Fibroblast of skin of left biceps (primary cell): ENCODE measurements at places on chromosomes 5 and 9.
A peak's percentile ranks its signal among the peaks of the same experiment; 100 is the strongest.

DNA sequence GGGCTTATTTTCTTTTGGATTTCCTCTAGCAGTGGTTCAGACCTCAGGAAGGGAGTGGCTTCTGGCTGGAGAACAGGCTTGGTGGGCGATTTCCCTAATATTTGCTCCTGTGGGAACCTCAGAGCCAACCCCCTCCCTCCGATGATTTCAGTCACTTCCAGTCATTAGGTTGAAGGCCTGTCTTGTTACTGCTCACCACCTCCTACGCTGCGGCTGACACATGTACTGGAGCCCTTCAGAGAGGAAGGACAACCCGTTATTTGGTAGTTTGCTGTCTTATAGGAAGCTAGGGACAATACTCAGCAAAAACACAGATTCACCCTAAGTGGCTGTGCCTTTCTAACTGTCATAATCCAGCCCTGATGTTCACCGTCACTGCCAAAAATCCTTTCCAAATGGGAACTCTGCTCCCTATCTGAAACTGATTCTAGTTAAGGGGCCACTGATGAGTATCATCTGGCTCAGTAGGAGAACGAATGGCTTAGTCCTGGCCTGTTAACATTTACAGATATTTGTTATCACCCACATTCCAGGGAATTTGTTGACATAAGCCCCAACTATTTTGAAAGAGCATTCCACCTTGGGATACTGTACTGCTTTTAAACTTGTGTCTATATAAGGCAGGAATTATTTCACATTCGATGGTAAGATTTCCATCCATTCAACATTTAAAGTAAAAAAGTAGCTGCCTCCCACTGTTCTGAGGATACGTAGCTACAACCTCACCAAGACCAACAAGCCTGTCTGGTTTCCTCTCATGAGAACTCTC is 29.3 kb upstream of the ANKH start:
- peak; percentile 78 for DNase-seq

DNA sequence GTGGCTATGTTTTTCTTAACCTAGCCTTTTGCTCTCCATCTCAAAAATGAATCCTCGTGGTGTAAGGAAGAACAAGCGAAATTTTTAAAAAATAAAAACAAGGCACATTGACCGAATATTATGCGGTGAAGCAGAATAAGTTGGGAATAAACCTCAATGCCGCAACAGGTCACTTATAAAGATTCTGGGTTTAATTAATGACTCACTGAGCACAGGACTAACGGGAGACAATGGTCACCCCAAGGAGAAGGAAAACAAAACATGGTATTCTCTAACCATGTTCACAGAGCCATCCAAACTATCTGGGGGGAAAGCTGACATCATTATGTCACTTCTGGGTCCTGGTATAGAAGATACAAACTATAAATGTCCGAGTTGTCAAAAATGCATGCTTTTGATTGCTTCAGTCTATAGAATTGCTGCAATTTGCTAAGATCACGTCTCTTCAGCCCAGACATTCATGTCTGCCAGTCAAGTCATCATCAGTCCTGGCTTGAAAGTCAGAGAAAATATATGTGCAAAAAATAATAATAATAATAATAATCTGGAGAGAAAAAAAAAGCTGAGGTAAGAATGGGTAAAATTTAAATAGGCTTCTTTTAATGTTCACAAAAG is 280.6 kb downstream of the NR2F1-AS1 start:
- no peak for DNase-seq

- DNase-seq: no peak
Measured at GRCh38 chr5:139543423-139543991, 17.6 kb upstream of the UBE2D2 start.

GRCh38 chr9:99075246-99075912 is 29.5 kb upstream of the TGFBR1 start:
- DNase-seq: no peak

DNA sequence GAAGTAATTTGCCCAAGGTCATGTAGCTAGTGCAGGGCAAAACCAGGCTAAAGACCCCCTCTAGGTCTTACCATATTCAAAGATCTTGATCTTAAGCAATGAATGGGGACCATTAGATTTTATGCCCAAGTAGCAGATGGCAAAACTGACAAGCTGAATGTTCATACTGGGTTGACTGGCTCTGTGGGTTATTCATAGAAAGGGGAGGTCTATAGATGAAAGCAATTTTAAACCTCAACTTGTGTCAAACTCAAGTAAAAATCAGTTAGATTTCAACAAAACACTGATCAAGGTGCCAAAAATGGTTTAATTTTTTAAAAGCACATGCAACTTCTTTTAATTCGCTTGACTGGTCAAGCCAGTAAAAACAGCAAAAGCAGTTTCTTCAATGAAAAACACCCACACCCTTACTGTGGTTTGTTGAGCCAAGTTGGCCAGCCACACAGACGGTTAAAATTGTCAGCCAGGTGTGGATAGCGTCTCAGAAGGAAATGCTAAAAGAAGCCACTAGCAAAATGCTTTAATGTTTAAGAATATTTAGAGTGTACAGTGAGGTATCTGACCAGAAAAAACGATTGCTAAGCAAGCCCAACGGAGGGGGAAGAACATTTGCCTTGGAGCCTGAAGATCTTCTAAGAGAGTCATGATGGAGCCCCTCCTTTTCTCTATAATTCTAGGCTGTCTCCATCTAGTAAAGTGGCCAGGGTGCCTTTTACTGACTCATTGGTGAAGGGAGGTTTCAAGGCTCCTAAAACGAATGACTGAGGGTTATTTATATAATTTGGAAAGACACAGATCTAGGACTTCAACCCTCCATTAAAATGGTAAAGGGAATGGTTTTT is 539.6 kb upstream of the CLINT1 start:
- no peak for DNase-seq

GRCh38 chr9:96130970-96131369 is 171.0 kb downstream of the HSD17B3 start:
- no peak for DNase-seq

DNA sequence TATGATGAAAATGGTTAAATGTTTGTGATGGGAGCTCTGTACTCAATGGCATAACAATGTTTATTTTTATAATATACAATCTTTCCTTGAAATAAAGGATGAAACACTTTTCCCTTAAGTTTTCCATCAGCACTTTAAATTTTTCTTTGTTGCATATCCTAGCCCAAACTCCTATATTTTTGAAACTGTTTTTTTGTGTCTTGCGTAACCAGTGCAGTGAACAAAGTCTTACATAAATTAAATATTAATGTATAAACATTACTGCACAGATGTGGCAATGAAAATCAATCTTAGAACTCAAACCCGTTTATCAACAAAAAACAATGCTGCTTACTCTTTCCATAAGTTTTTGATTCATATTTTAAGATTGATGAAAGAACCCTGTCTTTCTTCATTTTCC is 34.1 kb upstream of the IL31RA start:
- no peak for DNase-seq

DNA sequence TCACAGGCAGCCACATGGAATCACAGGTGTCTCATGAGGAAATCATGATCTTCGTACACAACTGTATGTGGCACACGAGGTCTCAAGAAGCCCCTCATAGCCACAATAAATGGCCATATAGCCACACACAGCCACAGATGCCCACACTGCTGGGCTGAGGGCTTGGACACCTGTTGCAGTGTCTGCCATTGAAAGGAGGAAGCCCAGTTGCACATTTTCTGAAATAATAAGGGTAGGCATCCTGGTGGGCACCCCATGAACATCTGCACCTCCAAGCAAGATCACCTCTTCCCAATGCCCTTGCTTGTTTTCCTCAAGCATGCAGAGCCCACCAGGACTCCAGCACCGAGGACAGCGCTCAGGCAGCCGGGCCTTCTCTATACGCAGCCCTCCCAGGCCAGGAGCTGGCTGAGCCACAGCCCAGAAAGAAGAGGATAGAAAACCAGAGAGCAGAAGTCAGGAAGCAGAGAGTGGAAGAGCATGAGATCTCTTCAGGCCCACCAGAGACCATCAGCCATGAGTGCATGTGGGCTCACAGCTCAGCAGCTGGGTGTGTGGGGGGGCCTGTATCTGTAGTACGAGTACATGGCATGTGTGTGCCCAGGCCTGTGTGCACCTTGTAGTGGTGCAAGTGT is 1.0 kb upstream of the ACSL6 start:
- peak; percentile 26 for DNase-seq
